Activated effector memory CD4-positive, alpha-beta T cell treated with Interleukin-2 at 50 U/mL for 16 hours (primary cell): ENCODE measurements at places on chromosomes 5 and 9.

- DNase-seq = no peak
These were observed 794 bp upstream of the DCAF12 start for GRCh38 chr9:34127035-34127948.

DNA sequence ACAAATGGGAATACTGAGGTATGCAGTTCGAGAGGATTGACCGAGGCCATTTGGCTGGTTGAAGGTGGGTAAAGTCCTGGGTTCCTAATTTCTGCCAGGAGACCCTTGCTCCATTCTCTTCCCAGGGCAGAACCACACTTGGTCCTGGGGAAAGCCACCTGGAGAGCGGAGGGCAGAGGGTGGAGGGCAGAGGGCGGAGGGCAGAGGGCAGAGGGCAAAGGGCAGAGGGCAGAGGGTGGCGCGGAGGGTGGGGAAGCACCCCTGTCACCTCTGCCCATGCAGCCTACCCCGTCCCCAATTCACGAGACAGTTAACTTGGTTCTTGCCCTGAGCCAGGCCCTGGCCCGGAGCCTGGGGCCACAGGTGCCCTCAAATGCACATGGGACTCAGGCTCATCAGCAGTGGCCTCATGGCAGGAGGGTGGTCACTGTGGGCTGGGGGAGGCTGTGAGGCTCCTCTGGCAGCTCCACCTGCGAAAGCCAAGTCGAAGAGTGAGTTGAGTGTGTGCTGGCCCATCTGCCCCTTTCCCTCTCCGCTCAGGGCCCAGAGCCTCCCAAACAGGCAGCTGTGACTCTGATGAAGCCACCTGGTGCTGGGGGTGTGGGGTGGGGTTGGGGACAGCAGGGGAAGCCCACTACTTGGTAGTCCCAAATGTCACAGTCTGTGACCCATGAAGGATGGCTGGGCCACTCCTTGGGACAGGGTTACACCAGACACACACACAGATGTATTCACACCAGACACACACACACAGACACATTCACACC is 28.0 kb upstream of the FCN1 start:
- no peak for DNase-seq

GRCh38 chr5:169826618-169827017 is 153.7 kb downstream of the INSYN2B start:
- DNase-seq = no peak

GRCh38 chr5:56710826-56711590 is 104.3 kb upstream of the MAP3K1 start:
- DNase-seq = no peak

DNA sequence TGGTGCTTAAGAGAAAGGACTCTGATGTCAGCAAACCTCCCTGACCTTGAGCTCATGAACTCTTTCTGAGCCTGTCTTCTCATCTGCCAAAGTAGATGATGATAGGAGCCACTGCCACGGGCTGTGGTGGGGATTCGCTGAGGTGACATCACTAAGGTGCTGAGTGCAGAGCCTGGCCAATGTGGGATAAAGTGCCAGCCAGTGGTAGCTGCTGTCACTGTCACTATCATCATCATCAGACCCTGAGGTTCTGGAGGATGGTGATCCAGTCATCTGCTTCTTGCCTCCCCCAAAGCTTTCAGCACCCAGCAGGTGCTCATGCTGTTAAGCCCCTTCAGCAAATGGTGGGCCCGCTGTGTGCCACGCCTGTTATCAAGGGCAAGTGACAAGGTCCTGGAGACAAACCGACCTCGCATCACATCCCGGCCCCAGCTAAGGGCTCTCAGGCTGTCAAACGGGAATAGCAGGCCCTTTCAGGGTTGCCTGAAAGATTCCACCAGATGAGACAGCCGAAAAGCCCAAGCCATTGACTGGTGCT is 6.4 kb downstream of the FPGS start:
- no peak for DNase-seq

DNA sequence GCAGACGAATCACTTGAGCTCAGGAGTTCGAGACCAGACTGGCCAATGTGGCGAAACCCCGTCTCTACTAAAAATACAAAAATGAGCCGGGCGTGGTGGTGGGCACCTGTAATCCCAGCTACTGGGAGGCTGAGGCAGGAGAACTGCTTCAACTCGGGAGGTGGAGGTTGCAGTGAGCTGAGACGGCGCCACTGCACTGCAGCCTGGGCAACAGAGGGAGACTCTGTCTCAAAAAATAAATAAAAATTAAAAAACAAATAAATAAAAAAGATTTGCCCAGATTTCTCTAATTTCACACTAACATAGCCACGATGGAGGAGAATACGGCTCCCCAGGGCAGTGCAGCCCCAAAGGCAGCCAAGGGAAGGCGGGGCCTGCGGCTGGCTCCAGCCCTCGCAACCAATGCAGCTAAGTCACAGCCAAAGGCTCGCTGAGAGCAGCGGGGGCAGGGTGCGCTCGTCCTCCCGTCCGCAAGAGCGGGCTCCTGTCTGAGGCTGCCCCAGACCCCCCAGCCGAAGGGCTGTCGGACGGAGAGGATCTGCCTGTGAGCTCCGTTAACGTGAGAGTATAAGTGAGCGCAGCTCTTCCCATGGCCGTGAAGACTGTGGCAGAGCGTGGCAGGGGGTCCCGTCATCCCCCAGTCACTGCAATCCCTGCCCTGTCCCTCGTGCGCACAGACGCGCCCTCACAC is 43.5 kb downstream of the SLC12A7 start:
- DNase-seq = no peak

DNA sequence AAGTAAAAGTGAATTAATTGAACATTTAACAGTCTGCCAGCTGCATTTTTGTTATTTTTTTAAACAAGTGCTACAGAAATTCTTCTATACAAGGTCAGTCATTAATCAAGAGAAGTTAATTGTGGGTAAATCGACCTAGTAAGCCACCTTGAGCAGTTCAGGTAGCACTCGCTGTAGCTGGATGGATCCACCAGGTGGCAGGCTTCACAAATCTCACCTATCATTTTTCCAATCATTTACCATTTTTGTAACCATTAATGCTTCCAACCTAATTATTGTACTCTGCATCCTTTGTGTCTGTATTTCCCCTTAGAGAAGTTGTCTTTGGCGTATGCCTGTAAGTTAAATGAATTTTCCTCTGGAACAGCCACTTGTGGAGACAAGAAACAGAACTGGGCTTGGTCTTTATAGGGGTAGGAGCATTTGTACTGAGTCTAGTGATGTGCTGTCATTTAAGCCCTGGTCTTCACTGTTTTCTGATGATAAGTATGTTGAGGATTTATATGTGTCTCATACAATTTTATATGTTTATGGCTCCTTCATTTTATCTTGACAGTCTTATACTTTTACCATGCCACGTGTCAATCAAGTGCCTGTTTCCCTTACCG is 39.5 kb downstream of the CD180 start:
- DNase-seq = peak; percentile 42

GRCh38 chr5:95533761-95534160 is 21.0 kb downstream of the SKIC3 start:
- DNase-seq = no peak

- no peak for DNase-seq
These were observed 30.5 kb downstream of the SERINC5 start for GRCh38 chr5:80225189-80225933.

DNA sequence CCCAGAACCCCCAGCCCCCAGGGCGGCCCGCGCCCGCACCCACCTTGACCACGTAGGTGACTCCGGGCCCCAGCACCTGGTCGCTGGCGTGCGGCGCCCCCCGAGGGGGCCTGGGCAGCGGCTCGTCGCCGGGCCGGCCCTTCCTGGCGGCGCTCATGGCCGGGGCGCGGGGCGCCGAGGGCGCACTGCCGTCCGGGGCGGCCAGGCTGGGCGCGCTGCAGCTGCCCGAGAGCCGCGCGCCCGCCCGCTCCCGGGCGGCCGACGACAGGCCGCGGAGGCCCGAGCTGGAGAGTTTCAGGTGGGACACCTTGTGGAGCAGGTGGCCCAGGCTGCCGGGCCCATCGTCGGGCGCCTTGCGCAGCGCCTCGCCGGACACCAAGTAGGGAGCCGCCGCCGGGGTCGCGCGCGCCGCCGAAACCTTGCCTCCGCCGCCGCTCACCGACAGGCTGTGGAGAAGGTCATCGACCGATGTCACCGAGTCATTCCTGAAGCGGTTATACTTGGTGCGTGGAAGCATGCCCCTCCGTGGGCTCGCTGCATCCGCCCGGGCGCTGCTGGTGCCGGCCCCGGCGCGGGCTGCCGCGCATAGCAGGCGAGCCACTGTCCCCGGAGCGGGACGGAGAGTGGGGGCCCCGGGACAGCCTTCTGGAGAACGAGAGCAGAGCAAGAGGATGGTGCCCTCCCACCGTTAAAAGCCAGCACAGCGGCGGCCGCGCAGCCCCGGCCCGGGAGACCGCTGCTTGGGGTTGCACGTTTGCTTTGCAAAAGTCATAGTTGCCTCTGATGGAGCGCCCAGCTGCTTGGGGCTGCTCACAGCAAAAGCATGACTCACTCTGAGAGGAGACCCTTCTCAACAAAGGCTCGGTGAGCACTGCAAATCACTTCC is at the start of gene SHC3:
SHC3 (minus strand) TSS at position 875 of the 886 bp plus-strand sequence; CDS start at position 517, 358 bp downstream.
- no peak for DNase-seq

DNA sequence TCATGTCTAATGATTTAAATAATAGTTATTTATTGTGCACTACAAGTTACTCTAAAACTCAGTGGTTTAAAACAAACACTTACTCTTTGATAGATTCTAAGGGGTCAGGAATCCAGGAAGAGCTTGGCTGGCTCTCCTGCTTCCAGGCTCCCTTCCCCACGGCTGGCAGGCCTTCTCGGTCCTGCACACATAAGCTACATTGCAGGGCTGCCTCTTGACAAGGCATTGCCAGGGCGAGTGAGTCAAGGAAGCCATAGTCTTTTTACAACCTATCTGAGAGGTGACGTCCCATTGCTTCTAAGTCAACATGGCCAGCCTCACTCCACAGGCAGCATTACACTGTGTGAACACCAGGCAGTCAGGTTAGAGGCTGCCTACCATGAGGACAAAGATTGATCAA is 119.8 kb downstream of the AUH start:
- DNase-seq = no peak

DNA sequence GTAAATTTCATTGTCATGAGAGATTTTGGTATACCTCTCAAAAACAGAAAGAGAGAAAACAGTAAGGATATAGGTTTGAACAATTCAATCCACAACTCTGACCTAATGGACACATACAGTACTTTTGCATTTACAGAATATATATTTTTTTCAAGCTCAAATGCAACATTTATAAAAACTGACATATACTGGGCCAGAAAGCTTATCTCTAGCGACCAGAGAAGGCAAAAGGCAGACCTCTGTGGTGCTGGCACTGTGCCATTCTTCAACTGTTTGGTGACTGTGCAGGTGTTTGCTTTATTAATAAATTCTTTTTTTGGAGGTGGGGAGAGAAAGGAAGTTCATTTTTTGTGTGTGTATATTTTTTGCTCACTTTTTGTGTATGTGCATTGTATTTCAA is 6.0 kb upstream of the PLAC8L1 start:
- DNase-seq = no peak

DNA sequence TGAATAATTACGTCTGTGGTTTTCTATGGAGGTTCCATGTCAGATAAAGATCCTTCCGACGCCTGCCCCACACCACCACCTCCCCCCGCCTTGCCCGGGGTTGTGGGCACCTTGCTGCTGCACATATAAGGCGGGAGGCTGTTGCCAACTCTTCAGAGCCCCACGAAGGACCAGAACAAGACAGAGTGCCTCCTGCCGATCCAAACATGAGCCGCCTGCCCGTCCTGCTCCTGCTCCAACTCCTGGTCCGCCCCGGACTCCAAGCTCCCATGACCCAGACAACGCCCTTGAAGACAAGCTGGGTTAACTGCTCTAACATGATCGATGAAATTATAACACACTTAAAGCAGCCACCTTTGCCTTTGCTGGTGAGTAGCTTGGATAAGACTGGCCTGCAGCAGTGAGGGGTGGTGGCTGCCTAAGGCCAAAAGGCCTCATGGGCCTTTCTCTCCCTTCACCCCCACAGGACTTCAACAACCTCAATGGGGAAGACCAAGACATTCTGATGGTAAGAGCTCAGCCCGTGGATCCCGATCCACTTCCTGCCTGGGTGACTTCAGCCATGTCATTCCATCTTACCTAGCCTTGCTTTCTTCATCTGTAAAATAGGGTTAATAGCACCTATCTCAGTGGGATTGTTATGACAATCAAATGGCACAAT is at the start of gene IL3:
IL3 (plus strand) TSS at position 155 of the 661 bp plus-strand sequence; CDS start at position 207, 52 bp downstream.
- DNase-seq = no peak

GRCh38 chr5:75933489-75933888 is 149.7 kb upstream of the SV2C start:
- no peak for DNase-seq

- no peak for DNase-seq
These were observed 9.1 kb downstream of the CHMP5 start for GRCh38 chr9:33273972-33274328.

GRCh38 chr9:94632737-94633136 is 6.6 kb downstream of the FBP1 start:
- no peak for DNase-seq

DNA sequence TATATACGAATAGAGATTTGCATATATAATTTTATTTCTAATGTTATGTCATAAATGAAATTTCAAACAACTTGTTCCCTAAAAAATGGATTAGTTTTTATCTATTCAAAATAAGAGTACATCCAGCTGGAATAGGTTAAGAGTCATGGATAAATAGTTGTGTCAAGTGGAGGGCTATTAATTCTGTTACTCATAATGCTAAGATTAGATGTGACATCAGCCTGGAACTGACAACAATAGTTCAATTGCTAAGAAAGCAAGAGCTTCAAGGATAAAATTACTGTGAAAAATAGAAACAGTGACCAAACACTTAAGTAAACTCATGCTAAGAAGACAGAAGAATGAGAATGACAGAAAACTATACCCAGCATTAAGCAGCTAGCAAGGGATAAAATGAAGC is 92.2 kb upstream of the CDH9 start:
- DNase-seq = no peak

- peak; percentile 2 for DNase-seq
These were observed 193.1 kb upstream of the PTGER4 start for GRCh38 chr5:40486437-40487275.

- DNase-seq = no peak
These were observed 232.4 kb downstream of the SAXO1 start for GRCh38 chr9:18800579-18800978.

GRCh38 chr5:133121080-133121479 is 69.3 kb downstream of the HSPA4 start:
- no peak for DNase-seq

- no peak for DNase-seq
These were observed 13.2 kb downstream of the TSPAN17 start for GRCh38 chr5:176660530-176660859.

DNA sequence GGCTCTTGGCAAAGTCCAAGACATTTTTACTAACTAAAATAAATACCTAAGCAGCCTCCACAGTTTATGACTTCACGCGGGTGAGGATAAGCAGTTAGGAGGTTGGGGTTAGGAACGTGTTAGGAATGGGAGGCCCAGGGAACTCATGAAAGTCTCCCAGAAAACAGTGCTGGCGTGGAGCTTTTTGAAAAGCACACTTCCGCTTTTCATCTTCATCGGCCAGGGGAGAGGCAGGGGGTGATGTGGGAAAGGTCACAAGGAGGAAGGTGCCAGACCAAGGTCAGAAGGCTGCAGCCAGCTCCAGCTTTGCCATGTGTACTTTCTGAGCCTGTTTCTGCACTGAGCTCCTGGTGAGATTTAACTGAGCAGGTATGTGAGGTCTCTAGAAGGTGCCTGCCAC is 149.0 kb downstream of the PHF2 start:
- DNase-seq = no peak

GRCh38 chr9:136447173-136447778 is 7.6 kb upstream of the INPP5E start:
- no peak for DNase-seq

- DNase-seq = no peak
These were observed 1013.9 kb downstream of the EFNA5 start for GRCh38 chr5:106656821-106657220.
